ENCODE measurements at places on chromosomes 7 and 10.

GRCh38 chr7:106176414-106177299 lies 64.5 kb upstream of the SYPL1 start:
- peak; percentile 19 for DNase-seq

- DNase-seq = no peak
Observed at GRCh38 chr7:110502888-110503465, 588.0 kb upstream of the LRRN3 start.

GRCh38 chr10:61547297-61547696 lies 94.1 kb upstream of the TMEM26 start:
- no peak for DNase-seq

- DNase-seq = no peak
Observed at GRCh38 chr7:45712057-45712689, 138.0 kb downstream of the ADCY1 start.

DNA sequence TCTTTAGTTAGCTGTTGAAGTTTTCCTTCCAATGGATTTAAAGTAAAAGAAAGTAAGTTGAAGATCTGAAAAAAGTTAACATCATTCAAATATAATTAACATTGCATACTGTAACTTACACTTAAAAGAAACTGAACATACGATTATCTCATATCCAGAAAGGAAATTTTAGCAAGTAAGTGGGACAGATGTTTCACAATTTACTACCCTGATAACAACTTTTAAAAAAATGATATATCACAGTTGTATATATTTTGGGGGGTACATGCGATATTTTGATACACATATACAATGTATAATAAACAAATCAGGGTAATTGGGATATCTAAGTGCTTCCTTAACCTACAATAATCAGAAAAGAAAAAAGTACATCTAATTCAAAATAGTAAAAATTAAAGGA lies 44.2 kb downstream of the ASZ1 start:
- DNase-seq = no peak

- DNase-seq = no peak
Observed at GRCh38 chr10:3094609-3095036, 27.3 kb downstream of the PFKP start.

DNA sequence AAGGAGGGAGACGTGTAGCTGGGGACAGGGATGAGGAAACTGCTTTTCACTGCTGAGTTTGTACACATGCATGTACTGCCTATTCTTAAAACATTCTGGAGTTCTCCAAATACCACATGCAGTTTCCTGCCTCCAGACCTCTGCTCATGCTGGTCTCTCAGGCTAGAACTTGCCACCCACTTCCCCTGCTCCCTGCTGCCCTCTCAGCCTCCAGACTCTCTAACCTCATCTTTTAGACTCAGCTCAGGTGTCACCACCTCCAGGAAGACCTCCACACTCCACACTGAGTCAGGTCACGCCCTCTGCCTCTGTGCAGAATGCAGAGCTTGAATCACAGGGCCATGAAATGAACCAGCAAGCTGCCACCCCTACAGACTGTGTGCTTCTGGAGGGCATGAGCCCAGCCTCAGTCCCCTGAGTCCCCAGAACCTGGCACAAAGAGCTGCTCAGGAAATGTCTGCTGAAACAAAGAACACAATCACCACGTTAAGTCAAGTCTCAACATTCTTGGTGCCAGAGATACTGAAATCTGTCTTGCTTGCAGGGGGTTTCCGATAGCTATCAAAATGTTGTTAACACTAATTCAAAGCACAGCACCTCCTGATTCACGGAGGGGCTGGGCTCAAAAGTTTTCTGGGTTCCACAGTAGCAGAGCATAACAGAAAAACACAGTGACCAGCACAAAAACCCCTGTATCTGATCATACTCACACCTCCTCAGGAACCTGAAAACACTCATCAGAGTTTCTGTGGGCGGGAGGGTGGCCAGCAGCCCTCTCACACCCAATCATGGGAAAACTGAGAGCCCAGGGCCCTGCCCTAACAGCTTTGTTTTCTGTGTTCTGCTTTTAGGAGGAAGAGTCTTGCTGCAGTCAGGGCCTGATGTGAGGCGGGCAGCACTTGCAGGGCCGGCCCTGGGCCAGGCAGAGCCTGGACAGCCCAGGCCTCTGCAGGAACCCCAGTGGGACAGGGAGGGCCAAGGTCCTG lies 21.1 kb downstream of the FAM53B start:
- DNase-seq = no peak

- DNase-seq = no peak
Observed at GRCh38 chr10:73141603-73142002, 26.2 kb downstream of the ECD start.

DNA sequence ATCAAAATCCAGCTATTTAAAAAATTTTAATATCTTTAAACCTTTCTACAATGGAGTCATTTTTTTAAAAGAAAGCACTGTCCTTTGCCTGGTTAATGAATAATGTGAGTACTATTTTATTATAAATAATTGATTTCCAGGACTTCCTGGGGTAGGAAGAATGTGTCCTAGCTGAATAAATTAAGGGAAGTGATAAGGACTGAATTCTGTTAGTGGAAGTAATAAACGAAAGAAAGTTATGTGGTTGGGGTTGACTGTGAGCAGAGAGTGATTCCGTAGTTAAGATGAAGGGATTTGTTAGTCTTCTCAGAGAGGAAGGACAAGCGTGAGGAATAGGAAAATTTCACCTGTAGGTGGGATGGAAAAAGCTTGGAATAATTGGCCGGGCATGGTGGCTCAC lies 59.1 kb downstream of the AHCYL2 start:
- no peak for DNase-seq
